ENCODE measurements at places on chromosomes 12 and 14.
A peak's percentile ranks its signal among the peaks of the same experiment; 100 is the strongest.

- DNase-seq, result no peak
Measured at GRCh38 chr12:4951083-4951482, 41.4 kb downstream of the KCNA1 start.

GRCh38 chr14:53861781-53862180 lies 94.8 kb downstream of the BMP4 start:
- DNase-seq, result no peak

DNA sequence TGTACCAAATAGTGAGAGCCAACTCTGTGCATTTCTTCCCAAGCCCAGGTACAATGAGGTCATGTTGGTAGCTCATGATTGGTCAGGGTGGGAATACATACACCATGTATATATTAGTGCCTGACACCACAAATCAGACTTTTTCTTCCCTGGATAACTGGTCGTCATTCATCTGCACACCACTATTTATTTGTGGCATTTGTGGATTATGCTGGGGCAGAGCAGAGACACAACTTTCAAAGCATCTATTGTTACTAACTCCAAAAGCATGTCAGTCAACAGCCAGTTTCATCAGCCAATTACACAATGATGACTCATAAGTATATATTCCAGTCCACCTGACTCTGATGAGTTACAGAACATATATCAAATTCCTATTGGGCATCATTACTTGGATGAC lies 181.7 kb downstream of the ADAMTS20 start:
- no peak for DNase-seq

- no peak for DNase-seq
Measured at GRCh38 chr12:2775431-2775830, 19.3 kb upstream of the FKBP4 start.

- DNase-seq, result no peak
Measured at GRCh38 chr12:110355073-110355472, 48.4 kb downstream of the ANAPC7 start.

DNA sequence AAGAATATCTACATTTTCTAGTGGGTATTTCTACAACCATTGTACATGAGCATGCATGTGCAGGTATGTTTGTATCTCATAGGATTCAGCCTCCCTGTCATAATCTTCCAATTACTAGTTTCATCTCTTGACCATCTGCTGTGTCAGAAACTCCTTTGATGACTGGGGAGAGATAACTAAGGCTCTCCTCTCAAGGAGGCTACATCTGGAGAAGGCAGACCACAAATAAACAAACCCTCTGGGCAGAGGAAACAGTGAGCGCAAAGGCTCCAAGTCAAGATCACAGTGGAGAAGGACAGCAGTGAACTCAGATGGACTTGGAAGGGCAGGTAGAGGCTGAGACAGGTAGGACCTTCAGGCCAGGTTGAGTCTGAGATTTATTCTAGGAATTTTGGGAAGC lies 166.4 kb downstream of the PELI2 start:
- DNase-seq, result no peak

GRCh38 chr14:100191584-100192249 lies 32.3 kb upstream of the DEGS2 start:
- DNase-seq, result no peak

- DNase-seq, result no peak
Measured at GRCh38 chr12:130689408-130690405, 26.4 kb downstream of the RIMBP2 start.

DNA sequence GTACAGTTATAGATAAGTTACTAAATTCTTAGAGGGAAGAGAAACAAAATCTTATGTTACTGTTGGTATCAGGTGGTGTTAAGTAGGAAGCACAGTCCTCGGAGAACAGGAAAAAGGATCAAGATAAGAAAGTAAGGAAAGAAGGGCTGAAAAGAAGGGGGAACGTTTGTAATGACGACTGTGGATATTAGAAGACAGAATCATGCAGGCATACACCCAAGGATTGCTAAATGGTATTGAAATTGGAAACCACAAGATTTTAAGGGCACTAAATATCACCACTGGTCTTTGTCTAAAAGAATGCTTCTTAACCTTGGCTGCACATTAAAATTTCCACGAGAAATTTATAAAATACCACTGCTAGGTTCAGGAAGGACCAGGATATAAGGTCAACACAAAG lies 34.1 kb upstream of the ERGIC2 start:
- no peak for DNase-seq

GRCh38 chr12:30484658-30485057 lies 211.0 kb downstream of the IPO8 start:
- DNase-seq, result no peak

- no peak for DNase-seq
Measured at GRCh38 chr12:108080363-108080762, 48.7 kb upstream of the WSCD2 start.

GRCh38 chr14:60760209-60760608 lies 25.6 kb downstream of the MNAT1 start:
- no peak for DNase-seq

- DNase-seq, result no peak
Measured at GRCh38 chr12:49776413-49776812, 35.1 kb downstream of the TMBIM6 start.

GRCh38 chr14:79137045-79137430 lies 966.9 kb downstream of the NRXN3 start:
- DNase-seq, result no peak

DNA sequence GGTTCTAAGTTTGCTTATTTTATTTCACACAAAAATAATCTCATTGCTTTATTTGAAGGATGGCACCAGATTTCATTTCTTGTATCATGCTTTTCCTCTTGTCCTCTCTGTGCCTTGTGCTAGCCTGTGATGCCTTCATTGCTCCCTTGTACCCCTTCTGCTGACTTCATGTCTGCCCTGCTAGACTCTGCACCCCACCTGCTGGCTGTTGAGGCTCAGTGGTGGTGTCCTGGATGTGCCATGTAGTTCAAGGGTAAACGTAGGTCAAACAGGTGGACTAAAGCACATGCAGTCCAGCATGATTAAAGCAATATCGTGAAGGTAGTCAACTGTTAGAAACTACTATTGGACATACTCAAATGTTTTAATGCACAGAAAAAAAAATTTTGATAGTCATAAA lies 21.6 kb downstream of the MRPS35 start:
- no peak for DNase-seq

- peak; percentile 89 for DNase-seq
Measured at GRCh38 chr14:34539407-34540180, at the start of gene EAPP. EAPP (minus strand) TSS chr14:34539701; CDS start chr14:34539628, 73 bp downstream.

- no peak for DNase-seq
Measured at GRCh38 chr12:52993558-52993869, 12.7 kb upstream of the EIF4B start.

Data from activated CD4-positive, alpha-beta T cell treated with anti-CD3 and anti-CD28 coated beads for 1 hour (primary cell).